ENCODE measurements at places on chromosomes 7 and 10. TPM values are rescaled to one million over a fixed set of nuclear protein-coding genes. Genes with fewer than 3 reads are reported as not detected.

GRCh38 chr7:42372479-42372878 is 135.5 kb upstream of the GLI3 start:
- no peak for DNase-seq
- H3K27me3 ChIP-seq, result no peaks in the 10 kb centered on the region
- no peaks in the 10 kb centered on the region for H3K4me1 ChIP-seq

DNA sequence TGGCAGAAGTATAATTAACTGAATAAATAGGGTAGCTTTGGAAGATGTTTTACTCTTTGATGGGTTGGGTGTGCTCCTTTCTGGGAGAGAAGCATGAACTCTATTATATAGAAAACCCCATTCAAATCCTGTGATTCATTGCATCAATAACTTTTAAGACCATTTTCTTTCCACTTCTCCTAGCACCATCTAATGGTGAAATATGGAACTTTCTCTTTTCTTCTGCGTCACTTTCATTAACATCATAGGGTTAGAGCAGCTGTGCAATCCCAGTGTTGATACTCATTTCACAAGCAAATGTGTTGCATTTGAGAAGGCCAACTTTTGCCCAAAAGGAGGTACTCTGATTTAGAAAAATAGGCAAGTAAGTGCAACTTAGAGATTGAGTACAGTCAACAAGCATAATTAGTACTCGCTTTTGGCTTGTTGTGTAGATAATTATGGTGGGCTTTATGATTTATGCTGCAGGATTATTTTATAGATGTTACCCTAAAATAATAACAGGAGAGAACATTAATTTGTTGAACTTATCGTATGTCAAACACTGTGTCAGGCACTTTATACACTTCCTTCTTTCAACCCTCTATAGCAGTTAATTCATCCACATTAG is 92.9 kb downstream of the CPED1 start:
- H3K4me1 ChIP-seq, result no peaks in the 10 kb centered on the region
- peak; percentile 80 for DNase-seq
- H3K4me3 ChIP-seq, result no peak overlapping the region
- H3K27me3 ChIP-seq, result no peaks in the 10 kb centered on the region
- H3K27ac ChIP-seq, result no peak overlapping the region
- no peaks in the 10 kb centered on the region for H3K36me3 ChIP-seq

- no peak overlapping the region for H3K4me3 ChIP-seq
- peaks cover 89% of the 10 kb centered on the region for H3K36me3 ChIP-seq
- no peak for DNase-seq
- H3K27ac ChIP-seq, result no peak overlapping the region
- no peaks in the 10 kb centered on the region for H3K27me3 ChIP-seq
- H3K4me1 ChIP-seq, result peaks cover 13% of the 10 kb centered on the region
These were observed 39.3 kb downstream of the RABGEF1 start for GRCh38 chr7:66779669-66780409.

NME8 gene
- not detected for polyA plus RNA-seq

- no peaks in the 10 kb centered on the region for H3K4me1 ChIP-seq
- H3K4me3 ChIP-seq, result no peak overlapping the region
- DNase-seq, result no peak
- H3K36me3 ChIP-seq, result no peaks in the 10 kb centered on the region
These were observed 129.8 kb downstream of the BUB3 start for GRCh38 chr10:123284022-123284421.
